H4 (cell line): ENCODE measurements at places on chromosomes 16 and 17. TPM values are rescaled to one million over a fixed set of nuclear protein-coding genes. Genes with fewer than 3 reads are reported as not detected.

DNA sequence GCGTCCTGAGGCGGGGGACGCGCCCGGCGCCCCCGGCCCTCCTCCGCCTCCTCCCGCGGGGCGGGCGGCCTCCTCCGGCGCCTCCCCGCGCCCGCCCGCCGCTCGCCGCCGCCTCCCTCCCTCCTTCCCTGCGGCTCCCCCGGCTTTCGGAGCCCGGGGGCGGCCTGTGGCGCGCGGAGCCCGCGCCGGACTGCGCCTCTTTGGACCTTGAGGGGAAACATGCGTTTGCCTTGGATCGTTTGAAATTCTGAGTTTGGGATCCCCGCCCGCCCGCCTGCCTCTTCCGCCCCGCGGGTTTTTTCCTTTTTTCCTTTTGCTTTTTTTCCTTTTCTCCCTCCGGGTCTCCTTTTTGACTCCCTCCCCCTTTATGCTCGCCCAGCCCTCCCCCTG is 390 bp downstream of the ZNRF1 start:
- no peak for DNase-seq

DNA sequence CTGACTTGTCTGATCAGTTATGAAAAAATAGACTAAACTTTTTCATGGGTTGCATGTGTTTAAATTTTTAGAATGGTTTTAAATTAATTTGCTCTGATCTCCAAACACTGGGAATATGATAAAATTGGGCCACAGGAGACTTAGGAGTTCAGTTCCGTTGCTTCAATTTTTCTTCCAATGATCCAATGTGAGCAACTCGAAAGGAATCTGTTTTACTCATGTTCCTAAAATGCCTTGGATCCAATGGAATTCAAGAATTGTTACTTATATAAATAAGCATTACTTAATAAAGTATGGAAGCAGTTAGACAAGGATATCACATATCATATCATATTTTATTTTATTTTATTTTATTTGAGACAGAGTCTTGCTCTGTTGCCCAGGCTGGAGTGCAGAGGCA is 56.0 kb upstream of the NACA2 start:
- DNase-seq = no peak

GRCh38 chr17:17813055-17813724 is 23.6 kb downstream of the SREBF1 start:
- DNase-seq = no peak

- DNase-seq = peak; percentile 89
Measured at GRCh38 chr16:58409316-58409973, 17.2 kb downstream of the GINS3 start.

Gene OSBPL7
- total RNA-seq = 1.9 and 4.4 TPM in 2 replicates

Gene MYO1C
- total RNA-seq = 53.1 and 53.4 TPM in 2 replicates

- peak; percentile 71 for DNase-seq
Measured at GRCh38 chr17:40121181-40122135, at the start of gene MSL1. MSL1 (plus strand) TSS chr17:40121971; CDS start chr17:40122613, 642 bp downstream.

Gene ZDHHC1
- 3.0 and 3.2 TPM in 2 replicates for total RNA-seq

Gene NPIPB9
- 0.46 and 1.7 TPM in 2 replicates for total RNA-seq

GRCh38 chr16:24853830-24854229 is 8.1 kb downstream of the SLC5A11 start:
- DNase-seq = peak; percentile 78

DNA sequence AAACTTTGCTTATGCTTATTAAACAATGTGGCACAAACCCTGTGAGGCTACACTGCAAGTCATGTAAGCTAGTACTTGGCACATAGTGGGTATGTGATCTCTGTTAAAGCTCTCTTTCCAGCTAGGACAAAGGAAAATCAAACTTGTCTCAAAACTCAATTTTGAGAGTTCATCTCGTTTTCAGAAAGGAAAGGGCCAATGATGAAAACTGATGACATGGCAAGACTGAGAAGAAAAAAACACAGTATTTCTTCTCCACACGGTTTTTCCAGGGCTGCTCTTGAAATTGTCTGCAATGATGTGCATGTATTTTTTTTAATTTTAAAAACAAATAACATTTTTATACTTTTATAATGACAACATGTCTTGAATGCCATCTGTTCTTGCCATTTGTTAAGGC is 389.8 kb downstream of the CA10 start:
- DNase-seq = no peak

GRCh38 chr17:34146440-34147043 is 108.5 kb upstream of the CCL2 start:
- DNase-seq = peak; percentile 8

DNA sequence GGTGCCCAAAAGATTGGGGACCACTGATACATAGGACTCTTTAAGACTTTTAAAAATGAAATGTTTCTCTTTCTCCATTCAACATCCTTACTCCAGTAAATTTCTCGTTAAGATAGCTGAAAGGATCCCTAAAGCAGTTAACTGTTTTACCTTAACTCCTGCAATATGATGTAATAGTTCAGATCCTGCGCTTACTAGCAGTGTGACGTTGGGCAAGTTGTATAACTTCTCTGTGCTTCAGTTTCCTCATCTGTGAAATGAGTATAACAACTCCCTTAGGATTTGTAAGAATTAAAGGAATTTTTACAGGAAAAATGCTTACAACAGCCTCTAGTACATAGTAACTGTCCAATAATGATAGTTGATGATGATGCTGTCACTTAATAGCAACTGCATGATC is 158.9 kb downstream of the TANC2 start:
- DNase-seq = no peak
